ENCODE measurements at places on chromosomes 1 and 21. TPM values are rescaled to one million over a fixed set of nuclear protein-coding genes. Genes with fewer than 3 reads are reported as not detected.

GBP6 gene
- total RNA-seq: 0.22 TPM

DRAXIN gene
- total RNA-seq: 0.25 TPM

OR10X1 gene
- total RNA-seq: not detected

AMY2A gene
- not detected for total RNA-seq

RXRG gene
- total RNA-seq: not detected

WNT9A gene
- total RNA-seq: 0.37 TPM

- no peak for DNase-seq
These were observed 35.4 kb upstream of the SRSF10 start for GRCh38 chr1:24015221-24016210.

DNA sequence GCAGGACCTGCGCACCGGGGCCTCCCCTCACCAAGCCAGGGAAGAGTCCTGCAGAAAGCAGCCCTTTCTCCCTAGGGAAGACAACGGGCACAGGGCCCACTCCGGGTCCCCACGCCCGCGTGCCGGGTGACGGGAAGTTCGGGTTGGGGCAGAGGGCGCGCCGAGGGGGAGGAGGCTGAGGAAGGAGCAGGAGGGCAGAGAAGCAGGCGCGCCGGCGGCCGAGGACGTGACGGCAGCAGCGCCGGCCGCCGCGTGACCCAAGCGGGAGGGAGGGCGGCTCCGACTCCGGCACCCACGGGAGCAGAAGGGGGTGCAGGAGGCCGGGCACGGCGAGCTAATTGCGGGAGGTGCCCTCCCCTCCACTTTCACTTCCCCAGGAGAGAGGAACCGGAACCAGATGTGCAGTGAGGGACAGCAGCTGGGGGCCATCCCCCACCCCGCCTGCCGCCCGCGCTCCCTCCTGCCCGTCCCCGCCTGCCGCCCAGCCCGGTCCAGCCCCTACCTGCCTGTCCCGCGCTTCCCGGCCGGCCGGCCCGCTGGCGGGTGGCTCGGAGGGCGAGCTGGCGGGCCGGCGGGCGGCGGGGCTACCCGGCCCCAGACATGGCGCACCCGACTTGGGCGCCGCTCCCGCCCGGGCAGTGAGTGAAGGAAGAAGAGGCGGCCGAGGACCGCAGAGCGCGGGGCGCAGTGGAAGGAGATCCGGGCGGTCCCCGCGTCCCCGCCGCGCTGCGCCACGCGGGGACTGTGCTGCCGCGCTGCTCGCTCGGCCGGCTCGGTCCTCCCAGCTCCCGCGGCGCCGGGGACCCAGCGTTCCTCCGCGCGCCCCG, 510 bp downstream of the DENND4B start:
- DNase-seq: peak; percentile 62

GRCh38 chr1:78599294-78599693, 21.0 kb upstream of the IFI44L start:
- DNase-seq: no peak

GRCh38 chr1:51644533-51645197, 27.8 kb downstream of the OSBPL9 start:
- peak; percentile 92 for DNase-seq

DNA sequence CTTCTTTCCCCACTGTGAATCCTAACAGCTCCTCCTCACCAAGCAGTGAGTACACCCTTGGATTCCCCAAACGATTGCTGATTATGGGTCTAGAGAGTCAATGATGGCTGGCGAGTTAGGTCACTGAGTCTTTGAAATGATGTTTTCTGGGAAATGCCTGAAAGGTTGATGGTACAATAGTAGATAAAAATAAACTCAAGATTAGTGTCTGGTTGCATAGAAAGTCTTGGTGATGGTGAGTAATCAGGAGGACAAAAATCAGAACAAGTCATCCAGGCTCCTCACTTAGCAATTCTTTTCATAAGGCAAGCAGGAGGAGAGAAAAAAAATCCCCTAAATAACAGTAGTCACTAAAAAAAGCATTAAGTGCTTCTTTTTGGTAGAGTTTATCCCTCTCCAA, 22.6 kb downstream of the HLX start:
- peak; percentile 26 for DNase-seq

DNA sequence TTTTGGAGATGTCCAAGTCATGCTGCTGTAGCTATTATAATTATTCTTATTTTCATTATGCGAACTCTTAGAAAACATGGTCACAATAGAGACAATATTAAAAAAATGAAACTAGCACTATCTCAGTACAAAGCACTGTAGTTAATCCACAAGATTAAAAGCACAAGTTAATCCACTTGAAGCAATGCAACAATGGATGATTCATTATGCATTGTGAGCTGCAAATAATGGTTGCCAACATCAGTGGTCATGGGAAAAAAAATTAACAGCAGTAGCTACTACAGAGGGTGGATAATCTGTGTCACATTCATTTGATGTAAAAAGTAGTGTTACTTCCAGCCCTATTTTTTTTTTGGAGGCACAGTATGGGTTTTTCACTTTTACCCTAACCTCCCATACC, 56.7 kb downstream of the DPT start:
- no peak for DNase-seq

GRCh38 chr1:221669441-221669840, 72.4 kb downstream of the DUSP10 start:
- DNase-seq: no peak

DNA sequence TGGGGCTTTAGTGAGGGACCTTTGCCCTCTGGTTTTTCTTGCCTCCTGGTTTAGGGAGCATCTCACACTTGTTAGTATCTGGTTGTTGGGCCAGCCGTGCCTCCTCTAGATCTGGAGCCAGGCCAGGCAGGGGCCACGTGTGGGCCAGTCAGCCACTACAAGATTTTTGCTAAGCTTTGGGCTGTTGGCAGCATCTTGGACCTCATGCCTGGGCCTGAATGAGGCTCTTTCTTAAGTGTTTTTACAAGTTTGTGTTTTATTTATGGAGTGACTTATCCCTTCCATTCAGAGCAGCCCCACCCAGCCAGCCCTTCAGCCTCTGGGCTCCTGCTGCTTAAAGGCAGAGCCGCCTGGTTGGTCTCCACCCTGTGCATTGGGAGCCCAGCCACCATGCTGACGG, 1.6 kb upstream of the SH3BGRL3 start:
- DNase-seq: peak; percentile 82

- no peak for DNase-seq
These were observed 64.7 kb downstream of the TPR start for GRCh38 chr1:186310307-186310706.

DNA sequence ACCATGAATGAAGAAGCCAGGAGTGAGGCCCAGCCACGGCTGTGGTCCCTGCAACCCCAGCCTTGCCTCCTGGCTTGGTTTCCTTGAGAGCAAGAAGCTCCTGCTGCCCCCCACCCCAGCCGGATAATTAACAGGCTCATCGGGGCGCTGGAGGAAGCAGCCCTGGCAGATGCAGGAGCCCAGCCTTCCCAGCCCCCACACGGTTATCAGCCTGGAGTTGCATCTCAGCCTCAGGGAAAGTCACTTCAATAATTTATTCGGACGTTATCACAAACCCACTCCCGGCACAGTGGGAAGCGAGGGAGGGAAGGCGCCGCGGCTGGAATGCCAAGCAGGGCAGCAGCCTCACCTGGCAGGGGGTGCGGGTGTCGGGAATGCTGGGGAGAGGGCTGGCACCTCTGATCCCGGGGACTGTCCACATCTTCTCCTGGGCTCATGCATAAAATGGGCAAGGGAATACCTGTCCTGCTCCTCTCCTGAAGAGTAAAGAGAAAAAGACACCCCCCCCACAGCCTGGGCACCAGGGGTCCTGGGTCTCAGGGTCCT, 43.3 kb upstream of the LRP8 start:
- no peak for DNase-seq

DNA sequence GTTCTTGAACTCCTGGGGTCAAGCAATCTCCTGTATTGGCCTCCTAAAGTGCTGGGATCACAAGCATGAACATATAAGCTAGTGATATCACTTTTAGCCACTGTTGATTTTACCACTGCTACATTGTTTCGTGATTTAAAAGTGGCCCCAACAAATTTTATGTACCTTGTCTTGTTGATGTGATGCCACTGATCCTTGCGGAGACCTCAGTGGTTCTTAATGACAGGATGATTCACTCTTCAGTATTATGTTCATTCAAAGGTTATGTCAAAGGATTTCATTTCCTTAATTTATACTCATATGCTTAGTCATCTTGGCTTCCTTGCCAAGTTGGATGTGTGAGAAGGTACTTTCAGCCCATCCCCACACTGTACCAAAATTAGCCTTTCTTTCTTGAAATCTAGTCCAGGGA, 12.1 kb downstream of the PRKACB start:
- peak; percentile 97 for DNase-seq

GRCh38 chr1:226598455-226598849, 49.9 kb downstream of the STUM start:
- DNase-seq: peak; percentile 40

DNA sequence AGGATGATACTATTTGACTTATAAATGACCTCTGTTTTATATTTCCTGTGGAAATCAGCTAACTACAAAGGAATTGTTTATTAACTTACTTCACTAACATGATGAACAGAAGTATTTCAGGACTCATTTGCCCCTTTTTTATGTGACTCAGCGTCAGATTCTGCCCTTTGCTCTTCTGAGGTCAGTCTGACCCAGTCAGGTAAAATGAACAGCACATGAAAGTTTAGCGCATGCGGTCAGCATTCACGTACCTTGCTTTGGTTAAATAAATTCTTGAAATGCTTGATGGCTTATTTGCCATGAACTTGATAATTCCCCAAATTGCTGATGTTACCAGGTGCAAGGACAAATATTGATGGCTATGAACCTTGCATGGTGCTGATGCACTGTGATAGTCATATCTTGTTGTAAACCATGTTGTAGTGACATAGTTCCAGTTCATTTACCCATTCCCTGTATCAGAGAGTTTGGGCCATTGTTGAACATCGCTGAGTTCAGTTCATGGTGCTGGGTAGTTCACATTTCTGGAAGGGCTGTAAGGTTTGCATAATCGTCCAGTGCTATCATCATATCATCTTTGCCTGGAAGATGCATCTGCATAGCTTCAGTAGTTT, 133.4 kb downstream of the NFIA start:
- peak; percentile 5 for DNase-seq

- DNase-seq: no peak
These were observed 33.4 kb downstream of the CYP2J2 start for GRCh38 chr1:59892841-59893811.

DNA sequence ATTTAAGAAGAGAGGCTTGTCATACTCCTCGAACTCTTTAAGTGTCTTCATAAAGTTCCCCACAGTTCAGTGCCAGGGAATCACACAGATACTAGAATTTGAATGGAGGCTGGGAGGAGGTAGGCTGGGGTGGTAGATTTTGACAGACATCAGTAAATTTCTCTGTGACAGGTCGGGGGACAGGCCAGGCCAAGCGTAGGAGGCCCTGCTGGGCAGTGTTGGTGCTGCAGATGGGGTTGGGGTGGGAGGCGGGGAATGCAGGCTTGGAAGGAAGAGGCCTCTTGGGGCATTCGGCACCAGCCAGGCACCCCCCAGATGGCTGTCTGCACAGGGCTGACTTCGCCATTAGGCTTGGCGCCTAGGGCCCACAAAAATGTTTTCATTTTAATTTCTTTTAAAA, 84.0 kb downstream of the MAN1C1 start:
- no peak for DNase-seq

DNA sequence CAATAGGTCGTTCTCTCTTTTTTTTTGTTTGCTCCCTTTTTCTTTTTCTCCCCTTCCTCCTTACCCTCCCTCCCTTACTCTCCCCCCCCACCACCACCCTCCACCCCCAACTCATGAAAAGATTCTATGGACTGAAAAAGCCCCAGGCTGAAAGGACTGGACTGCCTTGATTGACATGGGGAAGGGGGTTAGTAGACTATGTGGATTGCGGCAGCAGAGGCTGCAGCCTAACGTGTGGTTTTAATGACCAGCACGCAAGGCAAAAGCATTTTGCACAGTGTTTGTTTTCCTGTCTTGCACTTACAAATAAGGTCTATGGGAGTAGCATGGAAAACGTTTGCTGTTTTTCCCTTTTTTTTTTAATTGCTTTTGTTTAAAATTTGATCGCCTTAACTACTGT, 5.5 kb downstream of the ZBTB18 start:
- DNase-seq: no peak

- DNase-seq: no peak
These were observed 9.5 kb downstream of the ZBTB7B start for GRCh38 chr1:155012026-155012546.
